ENCODE measurements at places on chromosomes 4 and X.

GRCh38 chr4:81836716-81837115 is 365.0 kb upstream of the RASGEF1B start:
- no peak for DNase-seq

DNA sequence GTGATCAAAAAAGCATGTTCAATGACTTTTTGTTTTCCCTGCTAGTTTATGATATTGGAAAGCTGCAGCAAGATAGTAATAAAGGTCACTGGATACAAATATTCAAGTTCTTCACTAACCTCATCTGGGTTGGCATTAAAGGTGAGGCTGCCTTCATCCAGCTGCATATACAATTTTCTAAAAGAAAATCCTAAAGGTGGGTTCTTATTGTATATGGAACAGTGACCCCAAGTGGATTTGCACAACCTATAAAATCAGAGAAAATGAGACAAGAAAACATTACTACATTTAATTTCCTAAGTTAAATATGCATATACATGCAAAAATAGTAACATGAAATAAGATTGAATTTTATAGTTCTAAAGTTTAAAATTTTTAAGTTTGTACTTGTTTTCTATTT is 23.9 kb downstream of the FBXO8 start:
- no peak for DNase-seq

DNA sequence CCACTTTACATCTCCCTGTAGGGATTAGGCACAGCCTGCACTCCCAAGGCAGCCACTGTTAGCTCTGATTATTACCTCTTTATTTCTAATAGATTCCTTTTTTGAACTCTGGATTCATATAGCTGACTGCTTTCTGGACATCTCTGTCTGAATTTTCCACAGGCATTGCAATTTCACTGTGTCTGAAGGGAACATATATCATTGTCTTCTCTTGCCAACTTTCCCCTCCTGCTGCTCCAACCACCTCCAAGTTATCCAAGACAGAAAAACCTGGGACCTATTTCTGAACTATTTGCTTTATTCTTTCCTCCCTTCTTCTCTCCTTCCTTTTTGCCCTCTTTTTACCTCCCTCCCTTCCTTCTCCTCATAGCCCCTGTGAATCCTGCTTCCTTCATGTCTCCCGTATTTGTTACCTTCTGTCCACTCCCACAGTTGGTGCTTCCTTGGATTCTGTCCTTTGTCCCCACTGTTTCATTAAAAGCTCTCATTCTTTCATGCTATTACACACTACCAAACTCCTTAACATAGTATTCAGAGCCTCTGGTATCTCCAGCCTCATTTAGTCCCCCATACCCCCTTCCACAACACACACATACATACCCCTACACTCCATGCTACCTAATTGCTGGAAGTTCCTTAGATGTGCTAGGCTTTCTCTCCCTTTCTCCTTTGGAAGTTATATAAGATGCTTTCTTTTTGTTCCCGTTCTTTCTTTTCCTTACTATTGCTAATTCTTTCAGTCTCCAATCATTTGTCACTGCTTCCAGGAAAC is 34.7 kb downstream of the FGF2 start:
- DNase-seq = no peak

DNA sequence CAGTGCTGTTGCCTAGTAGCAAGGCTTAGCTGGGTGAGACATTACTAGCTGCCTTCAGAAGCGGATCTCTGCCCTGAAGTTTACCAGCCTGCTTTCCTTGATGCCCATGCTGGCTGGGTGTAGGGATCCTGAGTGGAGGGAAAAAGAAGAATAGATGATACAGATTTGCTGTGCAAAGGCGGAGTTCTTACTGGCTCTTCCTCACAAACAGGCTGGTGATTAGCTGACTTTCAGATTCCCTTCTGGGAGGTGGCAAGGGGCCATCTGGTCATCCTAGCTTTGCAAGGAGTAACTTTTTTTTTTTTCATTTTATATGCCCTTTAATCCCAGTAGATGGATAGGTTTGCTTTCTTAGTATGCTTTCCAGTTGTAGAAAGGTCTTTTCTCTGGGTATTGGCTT is 44.8 kb downstream of the SMARCA5 start:
- no peak for DNase-seq

GRCh38 chr4:133929531-133930239 is 271.9 kb downstream of the PABPC4L start:
- DNase-seq = no peak

- no peak for DNase-seq
These were observed 72.6 kb downstream of the ANK2 start for GRCh38 chr4:113122066-113122465.

DNA sequence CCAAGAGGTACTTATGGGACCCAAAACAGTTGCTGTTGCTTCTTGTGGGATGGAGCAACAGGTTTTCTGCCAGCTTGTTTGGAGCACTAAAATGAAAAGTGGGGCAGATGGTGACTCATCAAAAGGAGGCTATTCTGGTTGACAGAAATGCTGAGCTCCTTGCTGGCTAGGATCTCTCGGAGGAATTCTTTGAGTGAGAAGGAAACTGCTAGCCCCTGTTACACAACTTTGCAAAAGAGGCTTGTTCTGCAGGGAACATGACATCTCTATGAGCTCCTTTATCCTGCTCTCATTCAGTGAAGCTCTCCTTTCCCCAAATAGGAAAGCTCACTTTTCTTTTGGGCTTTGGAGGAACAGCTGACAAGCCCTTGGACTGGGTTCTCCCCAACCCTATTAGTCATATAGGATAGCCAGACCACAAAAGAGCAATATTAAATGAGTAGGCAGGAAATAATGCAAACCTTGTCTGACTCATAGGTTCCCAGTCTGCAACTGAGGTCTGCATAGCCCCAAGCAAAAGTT is 108.3 kb downstream of the CDS1 start:
- DNase-seq = no peak

DNA sequence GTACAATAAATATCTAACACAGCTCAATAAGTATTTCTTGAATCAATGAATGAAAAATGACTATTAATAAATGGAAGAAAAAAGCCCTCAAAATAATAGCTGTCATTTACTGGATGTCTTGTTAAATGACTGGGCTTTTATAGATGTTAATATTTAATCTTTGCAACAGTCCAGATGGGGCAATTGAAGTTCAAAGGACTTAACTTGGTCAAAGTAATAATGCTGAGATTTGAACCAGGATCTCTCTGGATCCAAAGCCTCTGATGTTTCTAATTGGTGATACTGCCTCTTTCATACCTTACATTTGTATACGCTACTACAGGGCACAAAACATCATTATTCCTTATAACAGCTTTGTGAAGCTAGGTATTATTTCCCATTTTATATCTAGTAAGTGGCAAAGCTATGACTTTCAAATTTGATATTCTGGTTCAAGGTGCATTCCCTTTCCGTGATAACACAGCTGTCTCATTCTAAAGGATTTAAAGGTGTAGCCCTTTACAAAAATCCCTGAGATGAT is 72.6 kb downstream of the DCK start:
- no peak for DNase-seq

DNA sequence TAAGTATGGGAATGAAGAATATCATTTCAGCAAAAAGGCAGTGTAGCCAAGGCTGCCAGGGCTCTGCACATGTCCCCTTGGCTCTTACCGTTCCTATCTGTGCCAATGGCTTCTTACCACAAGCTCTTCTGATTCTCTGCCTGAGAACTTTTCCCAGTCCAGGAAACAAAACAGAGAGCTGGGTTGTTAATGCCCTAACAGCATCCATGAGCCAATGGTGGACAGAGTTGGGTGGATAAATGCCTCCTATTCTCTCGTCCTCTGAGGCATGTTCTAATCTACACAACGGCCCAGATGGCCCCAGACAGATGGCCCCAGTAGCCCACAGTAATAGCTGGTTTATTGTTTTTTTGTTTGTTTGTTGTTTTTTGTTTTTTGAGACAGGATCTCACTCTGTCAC is 28.0 kb downstream of the SCD5 start:
- DNase-seq = no peak

DNA sequence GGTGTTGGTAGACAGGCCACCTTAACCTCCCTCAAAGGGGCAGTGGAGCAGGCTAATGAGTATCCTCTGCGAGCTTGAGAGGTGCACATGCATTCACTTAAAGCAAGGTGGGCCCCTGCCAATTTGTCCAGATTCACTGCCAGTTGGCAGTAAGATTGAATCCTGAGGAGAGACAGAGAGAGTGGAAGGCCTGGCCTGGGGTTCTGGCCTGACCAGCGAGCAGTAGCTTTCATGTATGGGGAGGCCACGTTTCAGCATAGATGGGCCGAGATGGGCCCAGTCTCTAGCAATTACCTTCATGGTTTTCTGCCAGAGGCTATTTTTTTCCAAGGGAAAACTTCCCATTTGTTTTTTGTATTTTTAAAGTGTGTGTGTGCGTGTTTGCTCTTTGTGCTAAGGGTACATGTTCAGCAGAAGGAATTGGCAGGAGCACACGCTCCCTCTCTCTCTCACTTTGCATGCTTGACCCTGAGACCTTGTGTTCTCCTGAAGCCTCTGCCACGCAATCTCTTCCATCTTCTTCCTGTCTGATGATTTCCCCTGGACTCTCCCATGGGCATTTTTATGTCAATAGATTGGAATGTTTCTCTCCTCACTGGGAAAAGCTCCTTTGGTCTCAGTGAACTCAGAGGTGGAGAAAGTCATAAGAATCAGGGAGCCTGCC is 215.8 kb upstream of the SFRP2 start:
- no peak for DNase-seq

GRCh38 chr4:17109126-17109525 is 210.7 kb upstream of the LDB2 start:
- no peak for DNase-seq

GRCh38 chr4:154743683-154744340 is at the start of gene LRAT:
Gene LRAT (plus strand): TSS chr4:154744000. CDS start chr4:154744327, 327 bp downstream.
- DNase-seq = peak; percentile 73

- DNase-seq = no peak
These were observed 108.8 kb downstream of the NHSL2 start for GRCh38 chrX:72019487-72019886.

DNA sequence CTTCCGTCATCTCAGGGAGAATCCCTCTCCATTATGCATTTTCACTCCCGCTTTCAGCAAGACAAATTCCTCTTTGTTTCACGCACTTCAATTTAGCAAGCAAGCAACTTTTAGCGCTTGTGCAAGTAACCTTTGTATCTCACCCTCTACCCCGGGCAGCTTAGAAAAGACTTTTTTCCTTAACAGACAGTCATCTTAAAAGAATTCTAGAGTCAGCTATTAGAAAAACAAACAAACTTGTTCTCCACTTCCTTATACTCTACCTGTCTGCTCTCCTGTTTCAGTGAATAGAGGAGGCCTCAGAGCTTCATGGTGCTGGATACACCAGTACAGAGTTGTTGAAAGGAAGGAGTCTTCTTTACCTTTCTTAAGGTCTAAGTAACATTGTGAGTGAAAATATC is 12.1 kb downstream of the TIGD2 start:
- no peak for DNase-seq

- peak; percentile 20 for DNase-seq
These were observed 51.9 kb downstream of the PHKA2 start for GRCh38 chrX:18931972-18932371.

- no peak for DNase-seq
These were observed 23.5 kb downstream of the KLHL8 start for GRCh38 chr4:87196927-87197326.

DNA sequence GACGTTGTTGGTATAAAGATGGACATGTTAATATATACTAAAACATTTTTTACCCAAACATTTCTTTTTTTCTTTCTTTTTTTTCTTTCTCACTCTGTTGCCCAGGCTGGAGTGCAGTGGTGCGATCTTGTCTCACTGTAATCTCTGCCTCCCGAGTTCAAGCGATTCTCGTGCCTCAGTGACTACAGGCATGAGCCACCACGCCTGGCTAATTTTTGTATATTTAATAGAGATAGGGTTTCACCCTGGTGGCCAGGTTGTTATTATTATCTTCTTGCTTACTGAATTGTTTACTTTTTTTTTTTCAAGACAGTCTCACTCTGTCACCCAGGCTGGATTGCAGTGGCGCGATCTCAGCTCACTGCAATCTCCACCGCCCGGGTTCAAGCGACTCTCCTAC is 68.8 kb downstream of the HOPX start:
- no peak for DNase-seq

- no peak for DNase-seq
These were observed 16.7 kb upstream of the SOD3 start for GRCh38 chr4:24778464-24779225.

DNA sequence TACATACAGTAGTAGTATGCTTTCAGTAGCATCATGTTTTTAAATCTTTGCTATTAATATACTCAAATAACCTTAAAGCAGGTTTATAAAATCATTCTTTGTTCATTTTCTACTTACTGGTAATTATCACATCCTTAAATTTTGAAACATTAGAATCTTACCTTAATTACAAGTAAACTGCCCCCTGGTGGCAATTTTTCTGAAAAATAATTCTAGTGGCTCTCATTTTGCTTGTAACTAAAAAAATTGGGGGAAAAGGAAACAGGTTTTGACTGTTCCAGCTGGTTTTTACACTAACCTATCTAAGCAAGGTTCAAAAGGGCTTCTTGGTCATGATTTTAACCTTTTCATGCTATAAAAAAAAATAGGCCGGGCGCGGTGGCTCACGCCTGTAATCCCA is 18.5 kb upstream of the DCAF4L1 start:
- no peak for DNase-seq

DNA sequence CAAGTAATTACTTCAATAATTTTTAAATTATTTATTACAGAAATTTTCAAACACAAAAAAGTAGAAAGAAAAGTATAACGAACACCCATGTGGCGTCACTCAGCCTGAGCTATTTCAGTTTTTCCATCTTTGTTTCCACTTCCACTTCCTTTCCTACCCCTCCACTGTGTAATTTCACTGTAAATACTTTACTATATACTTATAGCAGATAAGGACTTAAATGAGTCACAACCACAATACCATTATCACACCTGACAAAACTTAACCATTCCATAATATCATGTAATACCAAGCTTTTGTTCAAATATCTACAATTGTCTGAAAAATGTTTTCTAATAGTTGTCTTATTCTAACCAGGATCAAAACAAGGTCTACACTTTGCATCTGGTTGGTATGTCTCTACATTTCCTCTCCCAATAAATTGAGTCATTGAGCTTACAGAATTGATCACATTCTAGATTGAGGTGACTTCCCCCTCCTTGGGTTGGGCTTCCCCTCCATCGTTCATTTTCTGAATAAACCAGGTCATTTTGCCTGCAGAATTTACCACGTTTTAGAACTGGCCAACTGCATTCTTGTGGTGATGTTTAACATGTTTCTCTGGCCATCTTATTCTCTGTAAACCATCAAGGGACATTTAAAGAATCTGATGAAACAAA is 48.7 kb downstream of the ATP10D start:
- no peak for DNase-seq

DNA sequence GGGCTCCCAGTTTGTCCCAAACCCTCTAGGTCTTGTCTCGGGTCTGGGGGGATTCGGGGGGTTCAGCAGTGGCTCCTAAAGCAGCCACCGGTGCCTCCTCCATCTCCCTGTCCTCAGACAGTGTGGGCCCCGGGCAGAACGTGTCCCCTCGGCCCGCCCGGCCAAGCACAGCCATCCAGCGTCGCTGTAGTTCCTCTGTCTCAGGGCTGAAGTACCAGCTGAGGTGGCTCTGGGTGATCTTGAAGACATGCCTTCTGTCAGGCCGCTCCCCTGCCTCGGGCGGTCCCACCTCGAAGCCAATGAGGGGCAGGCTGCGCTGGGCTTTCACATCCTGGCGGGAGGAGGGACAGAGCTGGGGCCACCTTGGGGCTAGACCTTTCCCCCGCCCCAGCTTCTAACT is 5.9 kb downstream of the TSR2 start:
- DNase-seq = no peak

- no peak for DNase-seq
These were observed 46.1 kb downstream of the ARHGAP24 start for GRCh38 chr4:85520765-85521749.

- DNase-seq = no peak
These were observed 593 bp upstream of the JAKMIP1 start for GRCh38 chr4:6200922-6201362.
